ENCODE measurements at places on chromosomes 13 and 19.

DNA sequence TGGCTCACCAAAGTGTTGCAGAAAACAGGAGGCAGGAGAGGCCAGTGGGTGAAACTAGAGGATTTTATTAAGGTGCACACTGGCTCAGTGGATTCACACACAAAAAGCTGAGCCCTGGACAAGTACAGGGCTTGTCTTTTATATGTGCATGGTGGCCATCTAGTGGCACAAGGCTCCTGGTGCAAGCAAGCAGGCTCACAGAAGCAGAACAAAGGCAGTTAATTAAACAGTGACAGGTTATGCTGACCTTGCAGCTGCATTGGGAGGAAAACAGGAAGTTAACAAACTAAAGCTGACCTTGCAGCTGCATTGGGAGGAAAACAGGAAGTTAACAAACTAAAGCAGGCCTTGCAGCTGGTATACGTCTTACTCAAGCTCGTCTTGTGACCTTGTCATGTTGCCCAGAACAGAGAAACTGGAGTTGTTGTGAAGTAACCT is 65.3 kb upstream of the ZNF681 start:
- DNase-seq: peak; percentile 14

GRCh38 chr13:47166336-47166735 is 269.5 kb upstream of the HTR2A start:
- DNase-seq: no peak

DNA sequence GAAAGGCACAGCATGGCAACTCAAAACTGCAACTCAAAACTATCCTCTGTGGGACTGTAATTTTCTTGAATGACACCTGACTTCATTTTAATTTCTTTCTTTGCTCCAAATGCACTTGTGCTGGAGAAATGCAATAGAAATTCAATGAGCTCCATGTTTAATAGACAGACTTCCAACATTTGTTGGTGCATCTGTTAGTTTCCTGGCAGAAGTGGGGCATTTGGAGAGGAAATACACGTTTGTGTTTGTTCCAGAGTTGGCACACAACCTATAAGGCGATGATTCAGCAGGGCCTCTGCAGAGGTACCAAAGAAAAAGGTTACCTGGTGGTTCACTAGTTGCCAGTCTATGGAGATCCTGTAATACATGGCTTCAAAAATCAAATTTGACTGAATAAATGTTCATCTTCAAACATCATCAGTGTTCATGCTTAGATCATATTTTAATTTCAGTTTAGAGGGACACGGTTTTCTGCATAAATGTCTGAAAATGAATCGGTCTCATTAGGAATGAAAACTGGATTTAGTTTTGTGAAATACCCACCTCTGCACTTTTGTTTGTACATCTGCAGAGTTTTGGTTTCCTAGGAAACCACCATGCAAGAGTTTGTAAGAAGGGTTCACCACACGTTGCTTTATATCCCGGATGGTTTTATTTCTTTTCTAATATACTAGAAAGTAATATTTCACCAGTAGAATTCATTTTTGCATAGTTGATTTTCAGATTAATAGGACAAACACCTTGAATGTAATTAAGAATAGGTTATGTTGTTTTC is 21.8 kb upstream of the OBI1 start:
- DNase-seq: no peak

- DNase-seq: no peak
These were observed 122.3 kb downstream of the SLC7A1 start for GRCh38 chr13:29473166-29473565.

DNA sequence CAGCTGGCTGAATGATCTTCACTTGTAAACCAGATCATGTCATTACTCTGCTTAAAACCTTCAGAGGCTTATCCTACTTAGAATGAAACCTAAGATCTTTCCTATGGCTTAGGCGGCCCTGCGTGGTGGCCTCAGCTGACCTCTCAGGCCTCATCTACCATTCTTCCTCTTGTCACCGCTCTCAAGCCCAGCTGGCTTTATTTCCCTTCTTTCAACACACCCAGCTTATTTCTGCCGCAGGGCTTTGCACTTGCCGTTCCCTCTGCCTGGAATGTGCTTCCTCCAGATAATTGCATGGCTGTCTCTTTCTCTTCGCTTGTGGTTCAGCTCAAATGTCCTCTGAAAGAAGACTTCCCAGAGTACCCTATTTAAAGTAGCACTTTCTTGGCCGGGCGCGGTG is 3.6 kb upstream of the ASF1B start:
- no peak for DNase-seq
